ENCODE measurements at places on chromosomes 7 and 10.
A peak's percentile ranks its signal among the peaks of the same experiment; 100 is the strongest.

DNA sequence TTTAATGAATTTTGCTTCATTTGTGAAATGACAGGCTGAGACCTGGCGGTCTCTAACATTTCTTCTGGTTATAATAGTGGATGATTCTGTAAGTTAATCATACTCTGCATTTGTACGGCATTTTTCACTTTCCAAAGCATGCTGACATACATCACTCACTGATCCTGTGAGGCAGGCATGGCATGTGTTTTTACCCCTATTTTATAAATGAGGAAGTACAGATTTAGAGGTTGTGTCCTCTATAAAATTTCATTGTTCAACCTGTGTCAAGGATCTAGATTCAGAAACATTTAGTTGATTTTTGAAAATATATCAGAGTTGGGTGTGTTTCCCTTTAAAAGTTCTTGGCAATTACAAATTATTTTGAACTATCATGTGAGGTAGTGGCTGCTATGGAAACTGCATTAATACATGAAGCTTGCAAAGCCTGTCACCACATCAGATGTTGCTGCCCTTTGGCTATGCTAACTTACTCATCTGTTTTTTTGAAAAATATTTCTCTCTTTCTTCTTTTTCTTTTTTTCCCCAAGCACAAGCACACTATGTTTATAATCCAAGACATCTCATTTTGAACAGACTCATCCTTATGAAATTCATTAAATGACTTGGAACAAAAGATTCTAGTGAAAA, 172.7 kb downstream of the GNAI1 start:
- DNase-seq: no peak

- DNase-seq: no peak
These were observed 83.6 kb downstream of the ICA1 start for GRCh38 chr7:8178353-8178752.

DNA sequence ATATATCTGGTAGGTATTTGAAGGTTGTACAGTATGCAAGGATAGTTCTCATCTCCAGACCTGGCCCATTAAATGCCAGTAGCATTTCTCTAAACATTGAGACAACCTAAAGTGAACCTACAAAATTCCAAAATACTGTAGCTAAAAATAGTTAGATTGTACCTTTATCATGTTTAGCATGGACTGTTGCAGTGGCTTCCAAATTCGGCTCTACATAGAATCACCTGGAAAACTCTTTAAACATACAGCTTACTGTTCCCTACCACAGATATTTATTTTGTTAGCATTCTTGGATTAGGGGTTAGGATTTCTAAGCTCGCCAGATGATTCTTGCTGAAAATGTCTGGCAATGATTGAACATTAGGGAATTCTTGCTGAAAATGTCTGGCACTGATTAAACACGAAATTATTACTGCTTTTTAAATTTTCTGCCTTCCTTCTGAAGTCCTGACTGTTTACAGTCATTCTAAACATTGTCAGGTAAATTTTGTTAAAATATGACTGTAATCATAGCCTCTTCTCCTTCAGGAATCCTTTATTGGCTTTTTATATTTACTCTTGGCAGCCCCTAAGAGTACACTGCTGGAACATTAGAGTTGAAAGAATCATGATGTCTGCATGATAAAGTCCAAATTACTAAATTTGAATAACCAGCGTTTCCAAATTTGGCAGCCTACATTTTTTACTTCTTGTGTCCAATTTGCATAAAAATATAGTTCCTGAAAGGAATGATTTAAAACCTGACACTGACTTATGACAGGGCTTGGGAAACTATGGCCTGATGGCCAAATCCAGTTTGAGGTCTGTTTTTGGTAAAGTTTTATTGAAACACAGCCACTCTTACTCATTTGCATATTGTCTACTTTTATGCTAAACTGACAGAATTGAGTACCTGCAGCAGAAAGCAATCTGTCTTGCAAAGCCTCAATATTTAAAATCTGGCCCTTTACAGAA, 40.3 kb downstream of the SHOC2 start:
- no peak for DNase-seq

DNA sequence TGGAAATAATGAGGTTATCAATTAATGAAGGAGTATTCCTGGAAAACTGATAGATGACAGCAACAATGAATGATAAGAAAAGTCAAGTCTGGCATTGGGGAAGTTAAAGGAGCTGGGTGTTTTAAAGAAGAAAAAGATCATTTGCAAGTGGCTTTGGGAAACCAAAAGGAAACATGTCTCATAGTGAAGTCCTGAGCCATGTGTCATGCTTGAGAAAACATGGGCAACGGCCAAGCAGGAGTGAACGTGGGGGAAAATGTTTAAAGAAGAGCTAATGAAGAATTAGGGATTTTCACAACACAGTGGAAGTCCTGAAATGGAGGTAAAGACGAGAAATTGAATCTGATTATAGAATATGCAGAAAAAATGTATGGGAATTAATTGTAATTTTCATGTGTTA, 1383.2 kb upstream of the CELF2 start:
- DNase-seq: no peak

DNA sequence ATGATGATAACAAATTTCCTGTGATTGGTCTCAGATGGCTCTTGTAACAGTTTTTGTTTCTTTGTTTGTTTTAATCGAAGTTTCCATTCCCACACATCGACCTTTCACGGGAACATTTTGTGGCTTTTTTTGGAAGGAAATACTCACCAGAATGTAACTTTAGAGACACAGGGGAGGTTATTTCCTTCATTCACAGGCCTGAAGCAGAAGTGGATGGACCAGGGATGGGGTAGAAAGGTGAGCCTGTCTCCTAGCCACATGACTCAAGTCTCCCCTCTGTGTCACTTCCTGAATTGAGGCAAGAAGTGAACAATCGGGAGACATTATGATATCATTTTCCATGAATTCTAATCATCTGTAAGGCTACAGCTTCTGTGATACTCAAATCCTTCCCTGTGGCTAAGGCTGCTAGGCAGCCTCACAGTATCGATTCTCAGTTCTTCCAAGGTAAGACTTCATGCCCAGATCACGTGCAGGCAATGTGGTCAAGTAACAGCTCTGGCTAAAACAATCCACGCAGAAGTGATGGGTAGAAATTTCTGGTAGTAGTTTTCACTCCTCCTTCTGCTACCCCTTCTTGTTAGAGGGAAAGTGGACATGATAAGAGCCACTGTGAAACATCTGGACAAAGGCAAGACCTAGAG, 203.9 kb upstream of the NEBL start:
- no peak for DNase-seq

GRCh38 chr7:150838965-150839650, 13.2 kb upstream of the AOC1 start:
- DNase-seq: no peak

DNA sequence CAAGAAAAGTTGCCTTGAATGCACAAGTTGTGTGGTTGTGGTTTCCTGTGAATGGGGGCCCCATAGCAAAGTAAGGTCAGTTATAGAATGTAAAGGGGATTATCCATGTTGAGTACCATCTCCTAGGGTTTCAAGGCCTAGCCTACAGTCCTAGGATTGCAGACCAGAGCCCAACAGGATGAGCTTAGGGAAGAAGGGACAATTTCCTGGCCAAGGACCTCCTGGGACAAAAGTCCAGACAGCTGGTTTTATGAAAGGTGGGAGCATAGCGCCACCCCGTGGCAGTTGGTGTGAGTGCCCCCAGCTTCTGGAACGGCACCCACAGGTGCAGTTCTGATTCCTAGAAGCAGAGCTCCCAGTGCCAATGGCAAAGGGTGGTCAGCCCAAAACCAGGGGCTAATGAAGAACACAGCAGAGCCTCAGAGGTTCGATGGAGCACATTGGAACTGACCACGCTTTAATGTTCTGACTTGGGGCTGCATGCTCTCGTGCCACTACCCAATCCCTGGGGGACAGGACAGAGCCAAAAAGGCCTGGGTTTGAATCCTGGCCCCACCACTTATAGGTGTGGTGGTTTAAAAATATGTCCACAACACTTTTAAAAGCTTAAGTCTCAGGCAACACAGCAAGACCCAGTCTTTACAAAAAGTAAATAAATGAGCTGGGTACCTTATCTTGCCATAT, 25.8 kb upstream of the TMEM120A start:
- peak; percentile 45 for DNase-seq

GRCh38 chr7:539731-540411, 20.2 kb upstream of the PDGFA start:
- DNase-seq: no peak

DNA sequence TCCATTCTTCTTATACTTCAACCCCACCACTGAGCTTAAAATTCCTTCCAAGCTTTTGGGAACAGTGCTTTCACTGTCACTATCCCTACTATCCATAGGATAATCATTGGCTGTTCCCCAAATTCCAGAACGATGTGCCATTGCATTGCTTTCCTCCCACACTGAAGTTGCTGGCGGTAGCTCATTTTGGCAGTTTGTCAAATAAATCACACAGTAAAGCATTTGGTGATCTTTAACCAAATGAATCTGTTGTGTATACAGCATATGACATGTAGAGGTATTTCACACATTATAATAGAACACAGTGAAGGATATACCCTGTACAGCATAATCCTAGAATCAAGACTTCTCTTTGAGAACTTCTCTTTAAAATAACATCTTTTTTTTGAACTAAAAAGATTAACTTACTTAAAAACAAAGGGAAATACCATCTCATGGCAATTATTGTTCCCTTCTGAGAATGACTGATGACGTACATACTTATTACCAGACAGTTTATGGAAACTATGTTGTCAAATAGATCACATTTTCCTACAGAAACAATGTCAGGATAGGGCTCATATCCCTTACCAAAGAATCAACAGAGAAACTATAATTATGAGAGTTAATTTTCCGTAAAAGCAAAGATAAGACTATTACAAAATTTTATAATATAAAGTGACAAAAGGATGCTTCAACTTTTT, 93.6 kb downstream of the CTNNA3 start:
- no peak for DNase-seq

DNA sequence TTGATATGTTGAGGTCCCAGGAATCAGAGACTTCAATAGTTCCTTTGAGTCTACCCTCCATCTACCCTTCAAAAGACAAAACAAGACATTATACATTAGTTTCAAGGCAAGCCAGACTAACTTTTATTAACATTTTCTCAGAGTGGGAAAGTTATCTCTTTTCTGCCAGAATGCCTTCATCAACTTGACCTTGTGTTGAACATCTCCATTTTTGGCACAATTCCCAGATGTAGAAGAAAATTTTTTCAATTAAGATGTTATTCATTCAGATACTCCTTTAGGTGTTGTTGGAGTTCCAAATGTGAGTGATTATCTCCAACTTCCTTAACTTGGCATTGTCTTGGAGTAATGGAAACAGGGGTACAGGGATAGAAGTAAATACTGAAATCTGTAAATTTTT, 59.1 kb downstream of the NRF1 start:
- DNase-seq: no peak

- DNase-seq: no peak
These were observed 183.2 kb downstream of the ADK start for GRCh38 chr10:74334221-74334620.

GRCh38 chr7:76206633-76207032, 4.9 kb downstream of the SRRM3 start:
- no peak for DNase-seq

DNA sequence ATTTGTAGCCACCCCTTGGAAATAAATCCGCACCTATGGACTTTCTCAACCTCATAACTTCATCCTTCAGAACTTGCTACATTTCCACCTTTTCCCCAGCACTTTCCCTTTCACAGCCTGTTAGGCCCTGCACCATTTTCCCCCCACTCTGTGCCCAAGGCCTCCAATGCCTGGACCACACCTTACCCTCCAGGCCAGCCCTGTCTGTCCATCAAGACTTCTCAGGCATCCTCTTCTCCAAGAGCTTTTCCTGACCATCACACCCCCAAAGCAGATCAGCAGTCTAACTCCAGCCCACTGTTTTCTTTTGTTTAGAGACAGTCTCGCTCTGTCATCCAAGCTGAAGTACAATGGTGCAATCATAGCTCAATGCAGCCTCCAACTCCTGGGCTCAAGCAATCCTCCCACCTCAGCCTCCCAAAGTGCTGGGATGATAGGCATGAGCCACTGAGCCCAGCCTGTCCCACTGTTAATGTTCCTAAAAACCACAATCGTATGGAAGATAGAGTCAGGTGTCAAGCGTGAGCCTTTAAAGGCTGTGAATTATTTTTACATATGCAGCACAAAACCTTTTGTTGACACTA, 116.8 kb downstream of the PARD3 start:
- DNase-seq: no peak

GRCh38 chr7:23067271-23067670, 38.3 kb upstream of the KLHL7 start:
- DNase-seq: no peak

DNA sequence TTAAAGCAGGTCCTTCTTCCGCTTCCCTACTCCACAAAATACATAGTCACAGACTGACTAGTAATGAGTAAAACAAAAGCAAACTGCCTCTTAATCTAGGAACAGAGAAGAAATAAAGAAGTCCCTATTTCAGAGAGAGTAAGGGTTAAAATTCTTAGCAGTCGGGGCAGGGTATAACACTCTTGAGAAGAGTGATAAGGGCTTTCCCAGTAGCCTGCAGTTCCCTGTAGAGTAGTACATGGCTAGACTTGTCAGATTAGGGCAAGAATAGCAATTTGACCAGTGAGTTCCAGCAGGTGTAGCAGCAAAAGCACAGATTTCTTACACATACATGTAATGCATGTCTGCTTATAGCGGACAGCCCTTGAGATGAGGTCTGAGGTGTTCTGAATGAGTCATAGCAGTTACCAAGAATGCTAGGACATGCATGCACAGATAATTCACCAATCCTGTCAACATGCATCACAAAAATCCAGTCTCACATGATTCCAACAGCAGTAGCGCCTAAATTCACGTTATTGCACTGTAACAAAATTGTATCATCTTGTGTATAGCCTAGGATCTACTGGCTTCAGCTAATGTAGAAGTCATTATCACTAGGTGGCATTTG, 40.7 kb downstream of the BTRC start:
- no peak for DNase-seq

DNA sequence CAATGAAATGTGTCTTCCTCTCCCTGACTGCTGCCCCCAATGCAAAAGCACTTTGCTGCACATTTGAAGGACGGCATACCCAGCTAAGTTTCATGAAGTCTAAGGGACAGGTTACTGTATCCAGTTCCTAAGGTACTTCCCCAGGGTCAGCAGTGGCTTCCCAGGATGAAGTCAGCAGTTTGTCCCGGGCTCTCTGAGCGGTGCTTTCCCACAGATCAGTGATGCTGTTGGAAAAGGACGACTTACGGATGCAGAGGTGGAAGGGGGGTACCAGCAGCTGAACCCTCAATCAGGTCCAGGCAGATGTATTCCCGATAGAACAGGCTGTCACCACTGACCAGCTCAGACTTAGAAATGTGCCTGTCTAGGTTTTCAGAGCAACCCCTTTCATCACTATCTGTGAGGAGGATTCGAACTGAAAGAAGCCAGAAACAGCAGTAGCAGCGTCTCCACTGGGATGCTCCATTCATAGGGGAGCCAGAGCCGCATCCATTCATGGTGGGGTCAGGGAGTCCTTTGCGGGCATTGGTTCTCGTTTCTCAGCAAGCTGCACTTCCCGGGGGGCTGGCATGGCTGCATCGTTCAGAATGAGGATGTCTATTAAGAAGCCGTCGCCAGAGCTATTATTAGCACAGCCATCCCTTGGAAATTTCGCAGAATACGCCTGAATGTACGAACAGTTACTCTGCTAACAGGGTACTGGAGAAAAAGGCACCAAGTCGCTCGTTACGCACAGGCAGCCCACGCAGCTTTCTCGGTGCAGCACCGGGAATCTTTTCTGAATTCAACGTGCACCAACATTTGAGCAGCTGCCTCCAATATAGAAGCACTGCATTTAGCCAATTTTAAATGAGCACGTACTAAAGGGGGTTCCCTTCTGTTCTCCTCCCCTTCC, 303.7 kb downstream of the PRPF18 start:
- DNase-seq: no peak

Data from NCI-H774 (cell line).